ENCODE measurements at places on chromosomes 7 and 10. TPM values are rescaled to one million over a fixed set of nuclear protein-coding genes. Genes with fewer than 3 reads are reported as not detected.

TM9SF3 gene
- total RNA-seq, result 79.3 TPM

AKR1D1 gene
- total RNA-seq, result 0.10 TPM

CHST3 gene
- 10.6 TPM for total RNA-seq

GRM8 gene
- total RNA-seq, result 0.05 TPM

VAX1 gene
- total RNA-seq, result not detected

TMEM273 gene
- not detected for total RNA-seq

DNA sequence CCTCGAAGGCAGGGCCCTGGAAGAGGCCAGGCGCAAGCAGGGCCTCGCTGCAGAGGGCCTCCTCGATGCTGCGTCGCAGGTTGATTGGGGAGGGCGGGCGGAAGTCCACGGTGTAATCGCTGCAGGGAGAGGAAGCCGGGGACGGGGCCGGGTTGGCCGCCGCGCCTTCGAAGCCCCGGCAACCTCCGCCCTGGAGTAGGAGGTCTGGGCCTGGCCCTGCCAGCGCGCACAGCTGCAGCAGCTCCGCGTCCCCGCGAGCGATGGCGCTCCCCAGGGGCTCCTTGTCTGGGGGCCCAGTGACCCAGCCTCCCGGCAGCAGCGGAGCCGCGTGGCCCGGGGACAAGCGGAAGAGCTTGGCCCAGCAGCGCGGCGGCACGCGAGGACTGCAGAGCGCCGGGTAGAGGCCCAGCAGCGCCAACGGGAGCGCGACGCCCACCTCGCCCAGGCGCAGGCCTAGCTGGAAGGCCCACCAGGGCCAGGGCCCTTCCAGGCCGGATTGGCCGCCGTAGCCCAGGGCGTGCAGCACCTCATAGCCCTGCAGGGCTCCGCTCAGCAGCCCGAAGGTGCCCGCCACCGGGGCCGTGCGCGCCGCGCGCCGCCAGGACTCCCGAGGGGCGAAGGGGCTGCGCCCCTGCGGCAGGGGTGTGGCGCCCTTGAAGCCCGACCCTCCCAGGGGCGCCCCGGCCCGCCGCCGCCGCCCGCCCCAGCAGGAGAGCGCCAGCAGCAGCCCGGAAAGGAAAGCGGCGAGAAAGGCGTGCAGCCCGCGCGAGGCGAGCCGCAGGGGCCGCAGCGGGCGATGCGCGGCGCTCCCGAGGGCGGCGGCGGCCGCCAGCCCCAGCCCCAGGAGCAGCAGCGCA, 7.8 kb upstream of the RBM28 start:
- no peaks in the 10 kb centered on the region for H3K4me1 ChIP-seq
- H3K27me3 ChIP-seq, result no peaks in the 10 kb centered on the region
- H3K27ac ChIP-seq, result no peak overlapping the region
- DNase-seq, result no peak

- H3K27ac ChIP-seq, result no peak overlapping the region
- H3K4me3 ChIP-seq, result no peak overlapping the region
- no peak for DNase-seq
- H3K4me1 ChIP-seq, result peaks cover 2% of the 10 kb centered on the region
- no peaks in the 10 kb centered on the region for H3K27me3 ChIP-seq
- no peaks in the 10 kb centered on the region for H3K36me3 ChIP-seq
Observed at GRCh38 chr7:159001811-159002210, 142.9 kb downstream of the VIPR2 start.

- no peak overlapping the region for H3K4me3 ChIP-seq
- no peaks in the 10 kb centered on the region for H3K27me3 ChIP-seq
- H3K4me1 ChIP-seq, result no peaks in the 10 kb centered on the region
- H3K36me3 ChIP-seq, result no peaks in the 10 kb centered on the region
Observed at GRCh38 chr7:19623676-19624075, 85.2 kb downstream of the POLR1F start.

DNA sequence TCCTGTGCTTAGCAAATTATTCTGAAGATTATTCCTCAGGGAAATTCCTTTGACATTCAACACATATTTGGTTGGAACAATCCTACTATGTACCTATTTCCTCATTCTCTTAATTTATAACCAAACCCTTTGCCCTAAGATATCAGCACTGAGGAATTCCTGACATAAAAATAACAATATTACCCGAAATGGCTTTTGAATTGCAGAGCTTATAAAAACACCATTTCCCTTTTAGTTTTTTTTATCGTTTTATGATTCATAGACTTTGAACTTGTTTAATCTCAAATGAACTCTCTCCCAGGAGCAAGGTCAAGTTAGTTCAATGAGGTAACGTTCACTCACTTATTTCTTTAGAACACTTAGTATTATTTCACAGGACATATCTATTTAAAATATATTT, 7.7 kb upstream of the ABCB1 start:
- no peak overlapping the region for H3K27ac ChIP-seq
- no peaks in the 10 kb centered on the region for H3K27me3 ChIP-seq
- no peak overlapping the region for H3K4me3 ChIP-seq
- H3K36me3 ChIP-seq, result no peaks in the 10 kb centered on the region

DNA sequence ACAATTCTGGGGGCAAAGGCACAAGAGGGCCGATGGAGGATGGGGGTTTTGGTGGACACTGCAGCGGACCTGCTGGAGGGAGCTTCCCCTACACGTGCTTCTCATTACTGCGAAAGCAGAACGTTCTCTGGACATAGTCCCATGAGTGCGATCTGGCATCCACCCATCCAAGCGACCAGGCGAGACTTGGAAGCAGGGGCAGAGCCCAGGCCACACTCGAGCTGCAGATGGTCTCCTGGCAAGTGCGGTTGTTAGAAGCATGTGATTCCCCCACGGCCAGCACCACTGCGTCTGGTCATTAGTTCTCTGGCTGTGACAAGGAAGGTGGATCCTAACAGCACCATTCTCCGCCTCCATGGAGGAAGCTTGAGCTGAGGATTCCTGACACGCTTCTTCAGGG, 118.4 kb upstream of the TCERG1L start:
- no peak for DNase-seq
- no peaks in the 10 kb centered on the region for H3K36me3 ChIP-seq
- H3K27ac ChIP-seq, result no peak overlapping the region
- 0 out of 2 replicates have a peak, but pooled peaks cover 4% of the 10 kb centered on the region for H3K27me3 ChIP-seq
- H3K4me1 ChIP-seq, result no peaks in the 10 kb centered on the region
- H3K4me3 ChIP-seq, result no peak overlapping the region

DNA sequence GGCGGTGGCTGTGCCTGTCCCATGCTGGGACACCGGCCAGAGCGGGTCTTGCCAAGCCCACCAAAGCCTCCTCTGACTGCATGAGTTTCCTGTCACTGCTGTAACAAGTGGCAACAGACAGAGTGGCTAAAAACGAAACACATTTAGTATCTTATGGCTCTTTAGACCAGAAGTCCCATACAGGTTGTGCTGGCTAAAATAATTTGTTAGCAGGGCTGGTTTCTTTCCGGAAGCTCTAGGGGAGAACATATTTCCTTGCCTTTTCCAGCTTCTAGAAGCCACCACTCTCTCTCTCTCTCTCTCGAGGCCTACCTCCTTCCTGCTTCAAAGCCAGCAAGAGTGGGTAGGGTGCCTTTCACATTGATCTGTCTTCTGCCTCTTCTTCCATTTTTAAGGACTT, 171.6 kb upstream of the PLPP4 start:
- no peak overlapping the region for H3K27ac ChIP-seq
- no peak for DNase-seq
- H3K4me1 ChIP-seq, result no peaks in the 10 kb centered on the region
- H3K27me3 ChIP-seq, result peaks cover 23% of the 10 kb centered on the region

- H3K27ac ChIP-seq, result peak overlapping the region; percentile 75
- no peak for DNase-seq
- H3K4me1 ChIP-seq, result peaks cover 15% of the 10 kb centered on the region
- H3K4me3 ChIP-seq, result peak overlapping the region; percentile 98
Observed at GRCh38 chr10:124802313-124802675, 675 bp downstream of the ABRAXAS2 start.

DNA sequence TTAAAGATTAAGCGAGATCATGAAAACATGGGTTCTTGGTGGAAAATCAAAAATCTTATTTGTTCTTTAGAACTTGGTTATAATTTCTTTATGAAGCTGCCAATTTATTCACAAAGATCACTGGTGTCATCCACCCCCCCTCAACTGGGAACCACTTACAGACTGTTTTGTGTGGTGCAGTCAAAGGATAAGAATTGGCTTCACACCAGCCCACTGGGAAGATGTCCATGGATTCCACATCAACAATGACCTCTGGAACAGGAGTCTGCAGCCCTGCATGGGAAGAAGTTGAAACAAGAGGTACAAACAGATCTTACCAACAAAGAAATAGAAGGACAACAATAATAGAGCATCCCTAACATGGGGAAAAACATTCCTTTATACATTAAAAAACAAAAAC, 205.2 kb downstream of the SFMBT2 start:
- no peak overlapping the region for H3K27ac ChIP-seq
- H3K36me3 ChIP-seq, result no peaks in the 10 kb centered on the region
- H3K4me3 ChIP-seq, result no peak overlapping the region
- no peaks in the 10 kb centered on the region for H3K4me1 ChIP-seq
- 0 out of 2 replicates have a peak, but pooled peaks cover 5% of the 10 kb centered on the region for H3K27me3 ChIP-seq

- H3K4me3 ChIP-seq, result no peak overlapping the region
- no peak overlapping the region for H3K27ac ChIP-seq
- no peak for DNase-seq
- H3K36me3 ChIP-seq, result no peaks in the 10 kb centered on the region
- H3K4me1 ChIP-seq, result no peaks in the 10 kb centered on the region
Observed at GRCh38 chr7:96995406-96996110, 9.8 kb upstream of the DLX6 start.

- H3K36me3 ChIP-seq, result no peaks in the 10 kb centered on the region
- H3K4me1 ChIP-seq, result peaks cover 68% of the 10 kb centered on the region
- H3K27me3 ChIP-seq, result no peaks in the 10 kb centered on the region
- H3K4me3 ChIP-seq, result no peak overlapping the region
Observed at GRCh38 chr10:28241741-28242399, 61.0 kb downstream of the MPP7 start.

Measured in HCT116 (cell line).